ENCODE measurements at places on chromosomes 13 and 19. TPM values are rescaled to one million over a fixed set of nuclear protein-coding genes. Genes with fewer than 3 reads are reported as not detected.

The HIF3A gene
- 5.1 TPM for total RNA-seq

The KASH5 gene
- total RNA-seq, result not detected

The CFAP97D2 gene
- total RNA-seq, result not detected

The UNC13A gene
- total RNA-seq, result 0.06 TPM

The PNMA8B gene
- total RNA-seq, result 1.1 TPM

The PNMA8A gene
- total RNA-seq, result not detected

The THAP8 gene
- 3.8 TPM for total RNA-seq

The ZNF560 gene
- total RNA-seq, result not detected

The ZNF44 gene
- total RNA-seq, result 6.9 TPM

The GNG7 gene
- 1.6 TPM for total RNA-seq
